ENCODE measurements at places on chromosomes 2 and 18.

- DNase-seq, result no peak
Observed at GRCh38 chr2:104127049-104127770, 726.7 kb upstream of the POU3F3 start.

DNA sequence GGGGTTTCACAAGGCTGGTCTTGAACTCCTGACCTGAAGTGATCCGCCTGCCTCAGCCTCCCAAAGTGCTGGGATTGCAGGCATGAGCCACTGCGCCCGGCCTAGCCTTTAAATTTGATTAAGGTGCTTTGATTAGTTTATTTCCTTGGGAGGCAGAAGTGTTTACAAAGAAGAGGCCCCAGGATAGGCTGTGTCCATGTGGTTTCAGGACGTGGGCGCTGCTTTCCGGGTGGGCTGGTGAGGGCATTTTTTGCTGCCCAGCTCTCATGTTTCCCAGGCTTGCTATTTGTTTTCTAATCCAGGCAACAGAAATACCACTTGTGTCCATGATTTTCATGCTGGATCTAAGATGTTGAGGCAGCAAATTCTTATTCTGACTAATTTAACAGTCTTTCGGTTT is 124.2 kb downstream of the SH3RF3 start:
- DNase-seq, result no peak

DNA sequence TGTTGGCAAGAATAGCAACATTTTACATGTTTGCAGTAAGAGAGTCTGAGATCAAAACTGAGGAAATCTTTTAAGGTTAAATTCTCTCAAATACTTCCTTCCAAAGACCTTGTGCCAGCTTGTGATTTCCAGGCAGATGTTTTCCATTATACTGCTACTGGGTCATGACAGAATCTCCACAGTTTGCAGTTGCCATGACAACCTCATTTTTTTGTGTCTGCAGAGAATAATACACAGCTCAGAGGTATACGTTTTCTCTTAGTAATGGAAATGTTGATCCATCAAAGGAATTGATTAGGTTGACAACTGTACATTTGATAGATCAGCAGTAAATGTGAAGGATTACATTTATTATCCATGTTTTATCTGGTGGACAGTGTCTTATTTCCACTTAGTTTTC is 29.1 kb upstream of the CSRNP3 start:
- DNase-seq, result no peak

GRCh38 chr2:119315241-119315925 is 51.3 kb downstream of the C2orf76 start:
- no peak for DNase-seq

DNA sequence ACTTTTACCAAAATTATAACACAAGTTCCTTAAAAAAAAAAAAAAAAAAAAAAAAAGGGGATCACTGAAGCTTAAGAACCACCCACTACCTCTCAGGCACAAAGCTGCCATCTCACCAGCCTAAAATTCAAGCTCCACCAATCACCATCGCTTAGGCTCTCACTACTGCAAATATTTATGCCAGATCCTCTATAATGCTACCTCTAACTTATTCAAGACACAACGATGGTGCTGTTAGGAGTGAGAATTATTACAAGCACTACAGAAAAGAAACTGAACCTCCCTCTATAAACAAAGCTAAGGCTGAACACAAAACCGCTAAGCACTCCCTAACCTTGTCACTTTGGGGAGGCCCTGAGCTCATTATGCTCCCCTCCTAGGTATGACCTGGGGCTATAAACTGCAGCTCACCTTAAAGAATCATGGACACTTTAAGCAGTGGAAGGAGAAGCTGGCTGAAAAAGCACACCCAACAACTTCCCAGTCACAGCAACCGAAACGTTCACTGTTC is 3.6 kb downstream of the FZD5 start:
- no peak for DNase-seq

DNA sequence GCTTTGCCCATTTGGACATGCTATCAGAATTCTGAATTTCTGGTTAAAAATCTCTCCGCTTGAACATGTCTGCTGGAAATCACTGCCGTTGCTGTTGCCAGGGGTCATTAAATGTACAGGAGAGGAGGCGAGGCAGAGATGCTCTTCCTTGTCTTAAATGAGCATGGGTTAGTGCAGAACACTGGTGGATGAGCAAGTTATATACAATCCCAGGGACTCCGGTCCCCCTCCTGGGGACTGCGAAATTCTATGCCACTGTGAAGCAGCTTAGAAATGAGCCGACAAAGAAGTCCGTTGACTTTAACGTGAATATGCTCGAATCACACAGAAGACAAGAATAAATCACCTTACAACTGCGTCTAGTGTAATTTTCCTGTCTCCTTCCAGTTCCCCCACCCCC is 95.1 kb upstream of the KLHL14 start:
- DNase-seq, result no peak
